Renal pelvis (tissue), 12 donors: ENCODE measurements at places on chromosomes 16 and 17.

DNA sequence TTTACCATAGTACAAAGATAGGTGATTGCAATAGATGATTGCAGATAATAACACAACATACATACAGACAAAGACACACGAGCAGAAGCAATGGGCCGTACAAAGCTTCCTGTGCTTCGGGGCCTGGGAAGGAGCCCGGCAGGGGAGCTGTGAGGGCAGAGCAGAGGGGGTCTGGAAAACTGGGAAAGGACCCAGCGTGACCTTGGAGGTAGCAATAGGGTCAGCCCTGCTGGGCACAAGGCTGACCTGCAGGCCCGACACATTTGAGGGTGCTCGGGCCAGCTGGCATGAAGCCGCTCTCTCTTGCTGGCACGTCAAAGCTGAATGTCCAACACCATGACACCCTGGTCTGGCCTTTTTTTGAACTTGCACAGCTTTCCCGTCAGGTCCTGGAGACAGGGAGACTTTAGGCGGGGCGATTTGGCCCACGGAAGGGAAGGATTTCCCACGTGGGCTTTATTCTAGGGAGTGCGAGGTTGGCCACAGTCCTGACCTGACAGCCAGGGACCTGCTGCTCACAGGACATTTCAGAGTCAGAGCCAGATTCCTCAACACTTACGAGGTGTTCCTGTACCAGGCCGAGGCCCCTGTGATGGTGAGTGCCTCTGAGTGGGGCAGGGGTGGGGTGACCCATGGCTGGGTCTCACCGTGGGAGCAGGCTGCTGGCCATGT is 83.2 kb downstream of the NTN1 start:
- DNase-seq = no peak

DNA sequence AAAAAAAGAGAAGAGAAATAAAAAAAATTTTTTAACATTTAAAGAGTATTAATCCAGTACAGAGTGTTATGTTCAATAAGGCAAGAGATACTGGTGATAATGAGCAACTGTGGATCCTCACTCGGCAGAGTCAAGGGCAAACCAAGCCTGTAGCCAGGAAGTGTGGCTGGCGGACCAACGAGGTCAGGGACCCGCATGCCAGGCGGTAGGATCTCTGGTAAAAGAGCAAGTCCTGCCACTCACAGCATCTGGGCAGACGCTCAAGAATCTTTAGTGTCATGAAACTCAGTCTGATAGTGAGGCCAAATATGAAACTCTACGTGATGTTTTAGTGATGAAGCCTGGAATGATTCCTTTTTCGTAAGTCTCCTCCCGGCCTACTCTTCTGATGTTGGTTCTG is 8.3 kb upstream of the GEMIN4 start:
- DNase-seq = no peak

DNA sequence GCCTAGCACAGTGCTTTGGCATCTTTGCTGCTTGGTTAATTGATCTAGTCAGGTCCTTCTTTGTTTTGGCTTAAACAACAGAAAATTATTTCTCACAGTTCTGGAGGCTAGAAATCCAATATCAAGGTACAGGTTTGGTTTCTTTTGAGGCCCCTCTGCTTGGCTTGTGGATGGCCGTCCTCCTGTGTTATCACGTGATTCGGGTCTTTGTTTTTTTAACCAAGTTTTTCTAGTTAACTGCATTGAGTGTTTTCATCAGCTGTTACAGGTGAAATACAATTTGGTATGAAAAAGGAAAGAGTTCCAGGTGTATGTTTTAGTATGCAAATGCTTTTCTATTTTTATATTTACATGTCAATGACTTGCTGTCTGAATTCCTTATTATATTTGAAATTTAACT is 2.8 kb downstream of the NLK start:
- no peak for DNase-seq

- no peak for DNase-seq
Observed at GRCh38 chr17:35728551-35728950, 2.9 kb upstream of the RASL10B start.

- DNase-seq = no peak
Observed at GRCh38 chr17:66678827-66679226, 156.1 kb upstream of the CACNG5 start.

DNA sequence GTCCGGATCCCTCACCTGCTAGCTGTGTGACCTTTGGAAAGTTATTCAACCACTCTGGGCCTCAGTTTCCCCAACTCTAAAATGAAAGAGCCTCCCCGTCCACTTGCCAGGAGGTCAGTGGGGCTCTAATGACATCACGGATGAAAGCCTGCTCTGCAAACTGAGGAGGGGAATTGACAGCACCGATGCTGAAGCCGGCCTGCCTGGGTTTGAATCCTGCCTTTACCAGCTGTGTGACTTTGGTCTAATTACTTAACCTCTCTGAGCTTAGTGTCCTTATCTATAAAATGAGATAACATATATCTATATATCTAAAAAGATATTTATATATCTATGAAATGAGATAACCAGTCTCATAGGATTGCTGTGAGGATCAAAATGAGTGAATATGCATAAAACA is 1.9 kb downstream of the STX1B start:
- no peak for DNase-seq

- DNase-seq = no peak
Observed at GRCh38 chr16:48334325-48334724, 50.9 kb downstream of the SIAH1 start.

DNA sequence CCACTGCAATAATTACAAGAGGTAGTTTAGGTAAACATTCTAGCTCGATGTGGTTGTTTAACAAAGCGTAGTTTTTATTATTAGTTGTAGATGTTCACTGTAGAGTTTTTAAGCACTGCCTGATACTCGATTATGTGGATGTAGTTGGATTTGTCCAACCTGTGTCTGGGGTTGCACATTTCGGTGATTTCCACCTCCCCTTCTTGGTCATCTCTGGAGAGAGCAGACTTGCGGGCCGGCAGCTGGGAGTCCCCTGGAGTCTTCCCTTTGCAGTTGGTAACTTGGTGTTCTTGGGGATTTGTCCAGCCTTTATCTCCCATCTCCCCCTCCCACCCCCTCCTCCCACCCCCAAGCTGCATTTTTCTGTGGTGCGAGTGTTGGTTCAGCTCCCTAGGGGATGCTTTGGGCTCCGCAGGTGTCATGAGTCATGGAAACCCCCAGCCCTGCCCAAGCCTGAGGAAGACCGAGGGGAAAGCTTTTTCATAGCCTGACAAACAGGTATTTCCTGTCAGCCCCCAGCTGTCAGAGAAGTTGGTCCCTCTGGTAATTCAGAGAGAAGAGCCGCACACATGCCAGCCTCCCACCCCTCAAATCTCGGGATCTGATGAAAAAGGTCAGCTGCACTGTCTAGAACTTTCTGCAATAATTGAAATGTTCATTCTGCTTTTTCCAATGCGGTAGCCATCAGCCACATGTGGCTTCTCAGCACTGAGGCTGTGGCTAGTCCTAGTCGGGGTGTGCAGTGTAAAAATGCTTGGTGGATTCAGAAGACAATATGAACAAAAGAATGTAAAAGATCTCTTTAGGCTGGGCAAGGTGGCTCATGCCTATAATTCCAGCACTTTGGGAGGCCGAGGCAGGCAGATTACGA is 50.3 kb downstream of the KSR1 start:
- no peak for DNase-seq

DNA sequence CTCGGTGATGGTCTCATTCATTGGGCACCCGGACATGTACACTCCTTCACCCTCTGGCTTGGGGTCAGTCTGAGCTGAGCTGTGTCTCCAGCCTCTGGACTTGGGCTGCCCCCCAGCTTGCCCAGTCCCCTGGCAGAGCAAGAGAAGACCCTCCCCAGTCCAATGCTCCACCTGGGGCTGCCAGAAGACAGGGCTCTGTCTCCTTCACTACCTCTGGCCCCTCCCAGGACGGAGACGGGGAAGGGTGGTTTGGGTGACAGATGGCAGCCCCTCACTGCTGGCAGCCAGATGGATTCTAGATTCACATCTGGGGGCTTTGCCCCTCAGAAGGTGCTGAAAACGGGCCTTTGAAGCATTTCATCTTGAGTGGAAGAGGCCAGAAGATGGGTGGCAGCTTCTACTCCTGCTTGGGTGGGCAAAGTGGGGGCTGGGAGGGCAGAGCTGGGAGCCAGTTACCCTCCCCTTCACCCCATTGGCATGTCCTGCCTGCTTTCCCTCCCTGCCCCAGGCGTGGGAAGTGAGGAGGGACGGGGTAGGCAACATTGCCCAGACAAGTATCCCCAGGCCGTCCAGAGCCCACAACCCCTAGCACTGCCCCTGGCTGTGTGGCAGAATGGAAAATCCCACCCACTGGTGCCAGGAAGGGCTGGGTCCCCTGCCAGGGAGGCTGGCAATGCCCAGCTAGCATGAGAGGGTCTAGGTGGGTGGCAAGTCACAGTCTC is 13.9 kb downstream of the NGFR start:
- no peak for DNase-seq

GRCh38 chr16:19177111-19177739 is 9.2 kb downstream of the SYT17 start:
- DNase-seq = no peak

- no peak for DNase-seq
Observed at GRCh38 chr17:6043405-6043804, 26.8 kb upstream of the WSCD1 start.

DNA sequence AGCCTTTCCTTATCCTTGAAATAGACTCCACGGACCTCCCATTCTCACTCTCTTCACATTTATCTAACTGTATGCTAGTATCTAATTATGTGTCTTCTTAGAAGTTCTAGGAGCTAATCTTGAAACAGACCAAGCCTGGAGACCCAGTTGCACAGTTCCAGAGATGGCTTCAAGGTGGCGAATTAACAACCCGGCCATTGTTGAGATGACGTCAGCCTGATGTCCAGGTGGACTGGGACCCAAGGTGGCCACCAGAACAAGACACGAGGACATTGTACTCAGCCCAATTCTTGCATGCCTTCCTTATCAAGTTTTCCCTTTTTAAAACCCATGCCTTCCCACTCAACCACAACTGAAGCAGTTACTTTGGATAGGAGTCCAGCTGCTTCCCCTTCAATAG is 29.5 kb upstream of the WWOX start:
- DNase-seq = no peak

- peak; percentile 85 for DNase-seq
Observed at GRCh38 chr16:27217256-27217655, 13.9 kb downstream of the KDM8 start.

DNA sequence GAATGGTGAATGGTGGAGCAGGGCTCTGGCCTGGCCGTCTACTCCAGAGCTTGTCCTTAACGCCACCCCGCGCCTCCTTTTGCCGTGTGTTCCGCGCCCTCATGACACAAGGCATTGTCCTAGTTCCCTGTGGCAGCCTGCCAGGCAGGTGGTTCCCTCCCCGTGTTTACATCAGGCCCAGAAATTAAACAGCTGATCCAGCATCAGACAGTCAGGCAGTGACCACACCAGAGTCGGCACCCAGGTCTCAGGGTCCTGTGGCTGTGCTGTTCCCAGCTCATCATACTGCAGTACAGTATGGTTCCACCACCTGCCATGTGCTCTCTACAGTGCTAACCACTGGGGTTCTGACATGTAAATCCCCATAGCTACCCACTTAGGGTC is 119.7 kb downstream of the RAB11FIP4 start:
- DNase-seq = no peak

DNA sequence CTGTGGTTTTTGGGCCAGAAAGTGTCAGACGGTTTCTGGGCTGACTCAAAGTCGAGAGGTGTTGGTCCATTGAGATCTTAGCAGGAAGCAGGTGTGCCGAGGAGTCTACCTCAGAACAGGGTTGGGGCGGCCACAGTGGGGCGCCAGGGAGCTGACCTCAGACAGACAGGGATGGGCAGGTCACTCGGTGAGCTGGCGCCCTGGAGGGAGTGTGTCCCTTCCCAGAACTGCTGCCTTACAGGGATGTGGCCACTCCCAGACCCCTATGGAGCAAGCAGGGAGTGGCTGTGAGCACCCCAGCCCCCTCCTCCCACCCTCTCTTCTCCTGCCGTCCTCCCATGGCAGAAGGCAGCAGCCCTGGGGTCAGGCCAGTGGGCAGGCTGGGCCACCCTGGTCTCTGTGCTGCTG is 14.0 kb upstream of the DPEP1 start:
- no peak for DNase-seq

GRCh38 chr17:82776454-82776853 is 24.6 kb downstream of the TBCD start:
- DNase-seq = no peak

GRCh38 chr16:87973717-87974116 is 22.5 kb downstream of the BANP start:
- DNase-seq = no peak

- no peak for DNase-seq
Observed at GRCh38 chr17:58409432-58409831, 7.9 kb downstream of the RNF43 start.

DNA sequence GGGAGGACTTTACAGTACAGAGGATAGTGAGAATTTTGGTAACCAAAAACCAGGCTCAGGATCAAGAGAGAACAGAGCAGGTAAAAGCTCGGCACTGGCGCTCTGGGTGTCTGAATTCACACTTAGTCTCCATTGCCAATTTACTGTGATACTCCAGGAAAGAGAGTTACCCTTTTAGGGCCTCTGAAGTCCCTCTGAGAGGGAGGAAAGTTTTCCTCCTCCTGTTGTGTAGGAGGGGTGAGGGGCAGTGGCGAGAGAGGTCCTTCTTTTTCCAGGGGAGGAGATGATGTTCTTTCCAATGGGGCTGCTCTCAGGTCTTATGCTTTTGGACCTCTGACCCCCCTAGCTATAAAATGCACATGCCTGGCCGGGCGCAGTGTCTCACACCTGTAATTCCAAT is 5.4 kb upstream of the TNS4 start:
- no peak for DNase-seq

GRCh38 chr17:63621229-63621683 is 961 bp upstream of the MAP3K3 start:
- no peak for DNase-seq

GRCh38 chr17:21843318-21843865 is 151.1 kb downstream of the KCNJ18 start:
- no peak for DNase-seq

DNA sequence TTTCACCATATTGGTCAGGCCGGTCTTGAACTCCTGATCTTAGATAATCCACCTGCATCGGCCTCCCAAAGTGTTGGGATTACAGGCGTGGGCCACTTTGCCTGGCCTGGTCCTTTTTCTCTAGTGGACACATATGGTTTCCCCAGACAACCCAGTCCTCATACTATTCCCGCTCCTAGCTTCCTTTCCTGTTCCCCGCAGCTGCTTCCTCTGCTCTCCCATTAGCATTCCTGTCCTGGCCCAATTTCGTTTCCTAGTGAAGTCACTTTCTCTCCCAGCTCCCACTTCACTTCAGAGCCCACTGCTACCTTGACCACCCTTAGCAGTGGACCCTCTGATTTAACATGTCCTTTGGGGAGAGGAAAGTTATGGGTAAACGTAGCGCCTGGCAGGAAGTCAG is 11.3 kb downstream of the KATNIP start:
- DNase-seq = no peak

- peak; percentile 92 for DNase-seq
Observed at GRCh38 chr16:75433732-75434413, 570 bp upstream of the CFDP1 start.
